Hematopoietic multipotent progenitor cell treated with erythropoietin and hydrocortisone succinate and interleukin-3 and kit ligand, for 8 days (in vitro differentiated cells): ENCODE measurements at places on chromosomes 16 and 17.

GRCh38 chr17:81959362-81960129 lies 1.4 kb downstream of the NOTUM start:
- DNase-seq, result peak; percentile 48

DNA sequence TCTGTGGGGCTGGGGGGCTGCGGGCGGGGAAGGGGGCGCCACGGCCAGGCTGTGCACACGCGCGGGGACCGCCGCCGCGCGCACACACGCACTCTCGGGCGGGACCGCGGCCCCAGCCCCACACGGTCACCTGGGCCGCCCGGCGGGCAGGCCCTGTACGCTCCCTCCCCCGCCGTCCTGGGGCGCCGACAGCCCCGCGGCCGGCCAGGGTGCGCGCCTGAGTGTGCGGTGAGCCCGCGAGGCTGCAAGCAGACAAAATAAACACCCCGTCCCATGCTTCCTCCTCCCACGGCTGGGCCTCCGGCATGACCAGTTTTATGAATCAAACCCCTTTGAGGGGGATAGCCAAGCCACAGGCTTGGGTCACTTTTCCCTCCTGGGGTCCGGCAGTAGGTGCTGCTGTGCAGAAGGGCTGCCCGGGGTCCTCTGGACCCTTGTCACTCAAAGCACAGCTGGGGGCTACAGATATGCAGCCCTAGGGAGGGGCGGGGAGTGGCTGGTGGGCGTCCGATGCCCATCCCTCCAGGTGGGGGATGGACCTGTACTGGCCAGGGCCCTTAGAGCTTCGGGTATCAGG lies 441 bp downstream of the VASN start:
- DNase-seq, result peak; percentile 6

DNA sequence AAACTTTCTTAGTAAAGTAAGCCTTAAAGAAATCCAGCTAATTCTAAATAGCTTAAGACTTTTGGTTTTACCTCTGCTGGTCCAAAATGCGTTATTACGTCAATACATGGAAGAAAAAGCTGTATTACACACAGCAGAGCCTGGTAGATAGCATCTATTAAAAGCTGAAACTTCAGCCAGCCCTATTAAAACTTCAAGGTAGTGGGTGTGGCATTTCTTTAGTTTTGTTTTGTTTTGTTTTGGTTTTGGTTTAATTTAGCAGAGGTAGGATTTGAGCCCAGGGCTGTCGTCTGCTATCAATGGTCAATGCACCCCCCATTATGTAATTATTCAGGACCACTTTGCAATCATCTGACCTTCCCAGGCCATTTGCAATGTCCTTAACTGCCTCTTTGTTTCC lies 318.4 kb upstream of the MAF start:
- DNase-seq, result no peak

- peak; percentile 31 for DNase-seq
Measured at GRCh38 chr17:43309505-43310332, 75.9 kb upstream of the RNU2-1 start.

DNA sequence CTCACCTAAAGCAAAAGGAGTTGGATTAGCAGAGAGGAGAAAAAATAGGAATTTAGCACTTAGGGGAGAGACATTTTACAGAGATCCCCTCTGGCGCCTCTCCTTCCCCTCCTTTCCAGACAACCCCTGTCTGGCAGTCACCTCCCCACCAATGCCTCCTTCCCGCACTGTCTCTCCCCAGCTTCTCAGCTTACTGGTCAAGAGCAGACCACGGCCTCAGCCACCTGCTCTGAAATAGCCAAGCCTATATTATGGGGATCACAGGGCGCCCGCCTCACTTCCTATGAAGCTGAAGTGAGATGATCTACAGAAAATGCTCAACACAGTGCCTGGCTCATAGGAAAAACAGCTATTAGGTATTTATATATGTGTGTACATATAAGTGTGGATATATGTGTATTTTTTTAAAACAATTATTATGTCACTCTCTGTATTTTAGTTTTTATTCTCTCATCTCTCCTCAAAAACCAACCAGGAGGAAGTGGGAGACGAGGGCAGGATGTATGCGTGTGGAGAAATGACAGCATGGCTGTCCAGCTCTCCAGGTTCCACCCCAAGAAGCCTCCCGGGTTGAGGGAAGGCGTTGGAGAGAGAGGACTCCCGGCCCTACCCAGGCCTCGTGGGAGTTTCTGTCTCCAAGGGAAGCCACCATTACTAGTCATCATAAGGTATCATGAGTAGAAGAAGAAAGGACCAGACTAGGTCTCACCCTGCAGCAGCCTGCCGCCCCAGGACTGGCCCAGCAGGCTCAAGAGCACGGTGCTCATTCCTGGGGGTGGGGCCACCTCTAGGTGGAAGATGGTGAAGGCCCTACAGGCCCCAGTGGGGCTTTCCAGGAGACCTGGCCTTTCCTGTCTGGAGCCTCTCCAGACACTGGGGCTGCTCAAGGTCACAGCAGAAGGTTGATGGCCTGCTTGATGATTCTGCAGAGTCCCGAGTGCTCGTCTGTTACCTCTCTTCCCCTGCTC lies 27.2 kb downstream of the MAP3K14 start:
- DNase-seq, result no peak

- DNase-seq, result no peak
Measured at GRCh38 chr16:52861614-52862022, 191.1 kb downstream of the CHD9NB start.

- DNase-seq, result peak; percentile 69
Measured at GRCh38 chr17:77096570-77097214, 44.1 kb upstream of the SEC14L1 start.
